Right ventricle myocardium inferior (tissue), 1 donor: ENCODE measurements at places on chromosomes 5 and 9. TPM values are rescaled to one million over a fixed set of nuclear protein-coding genes. Genes with fewer than 3 reads are reported as not detected.

SLC34A1 gene
- not detected for total RNA-seq

GRCh38 chr5:172573120-172573882 is 67.8 kb upstream of the NEURL1B start:
- DNase-seq = no peak

TRIM36 gene
- total RNA-seq = 0.19 TPM

DNA sequence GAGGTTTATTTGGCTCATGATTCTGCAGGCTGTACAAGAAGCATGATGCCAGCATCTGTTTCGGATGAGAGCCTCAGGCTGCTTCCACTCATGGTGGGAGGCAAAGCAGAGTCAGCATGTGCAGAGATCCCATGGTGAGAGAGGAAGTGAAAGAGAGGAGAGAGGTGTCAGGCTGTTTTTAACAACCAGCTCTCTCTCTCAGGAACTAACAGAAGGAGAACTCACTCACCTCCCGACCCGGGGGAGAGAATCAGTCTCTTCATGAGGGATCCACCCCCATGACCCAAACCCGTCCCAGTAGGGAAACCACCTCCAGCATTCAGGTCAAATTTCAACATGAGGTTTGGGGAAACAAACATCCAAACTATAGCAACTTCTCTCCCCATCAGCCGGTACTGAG is 187.7 kb downstream of the ENC1 start:
- no peak for DNase-seq

DNA sequence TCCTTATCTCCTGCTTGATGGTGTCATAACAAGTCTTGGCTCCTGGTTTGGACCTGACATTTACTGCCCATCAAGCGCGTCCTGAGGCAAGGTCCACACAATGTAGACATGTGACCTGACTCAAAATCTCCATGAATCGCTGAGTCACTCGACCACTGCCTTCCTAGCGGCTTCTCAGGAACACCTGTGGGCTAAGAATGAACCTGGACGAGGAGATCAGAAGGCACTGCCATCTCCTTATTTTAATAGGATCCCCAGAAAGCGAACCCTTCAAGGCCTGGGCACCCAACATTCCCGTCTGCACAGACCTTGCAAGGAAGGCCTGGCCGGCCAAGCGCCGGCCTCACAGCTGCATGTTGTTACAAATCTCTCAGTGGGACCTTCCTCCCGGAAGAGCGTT is 60.6 kb upstream of the IRX1 start:
- DNase-seq = no peak

GRCh38 chr5:83404182-83404716 is 67.3 kb upstream of the VCAN start:
- no peak for DNase-seq

GRCh38 chr9:33677506-33677809 is 117.9 kb upstream of the PRSS3 start:
- no peak for DNase-seq

DNA sequence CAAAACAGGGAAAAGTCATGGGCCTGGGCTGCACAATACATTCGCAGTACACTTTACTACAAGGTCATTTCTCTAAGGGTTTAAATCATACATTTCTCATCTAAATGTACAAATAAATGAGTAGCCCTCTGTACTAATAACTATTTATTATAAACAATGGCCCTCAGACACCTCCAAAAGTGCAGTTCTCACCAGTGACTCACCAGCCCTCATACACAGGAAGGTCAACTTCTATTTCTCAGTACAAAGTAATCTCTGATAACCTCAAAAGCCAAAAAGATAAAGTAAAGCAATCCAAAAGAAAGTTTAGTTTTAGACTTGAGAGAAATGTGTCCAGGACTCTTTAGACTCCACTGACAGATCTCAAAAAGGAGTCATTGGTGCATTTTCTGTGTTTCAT is 1258.1 kb upstream of the CDH6 start:
- no peak for DNase-seq
